Activated CD4-positive, alpha-beta T cell treated with anti-CD3 and anti-CD28 coated beads, Interleukin-2, amount 50 U/mL, for 1 hour (primary cell): ENCODE measurements at places on chromosomes 5 and 9.

- DNase-seq, result no peak
These were observed 178.3 kb upstream of the FBXL17 start for GRCh38 chr5:108560166-108560565.

DNA sequence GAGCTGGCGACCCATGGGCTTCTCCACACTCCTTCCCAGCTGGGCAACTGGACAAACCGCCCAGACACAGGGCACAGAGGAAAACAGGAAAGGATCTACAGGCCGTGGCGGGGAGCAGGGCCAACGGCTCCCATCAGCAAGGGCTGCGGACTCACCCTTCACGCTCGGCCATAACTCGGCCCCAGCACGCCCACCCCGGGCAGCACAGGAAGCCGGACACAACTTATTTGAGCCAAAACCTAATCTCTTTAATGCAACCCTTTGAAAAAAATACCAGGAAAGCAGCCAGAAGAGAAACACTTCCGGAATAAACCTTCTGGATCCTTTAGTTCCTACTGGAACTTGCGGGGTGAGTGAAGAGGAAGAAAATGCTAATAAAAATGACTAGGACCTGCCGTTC lies 59.9 kb downstream of the VAV2 start:
- DNase-seq, result no peak

GRCh38 chr9:84567805-84568204 lies 101.7 kb upstream of the NTRK2 start:
- no peak for DNase-seq

- DNase-seq, result no peak
These were observed 27.9 kb downstream of the LYRM7 start for GRCh38 chr5:131198625-131199024.

- DNase-seq, result no peak
These were observed 8.0 kb downstream of the SLC27A6 start for GRCh38 chr5:128973244-128973643.

- peak; percentile 60 for DNase-seq
These were observed 745 bp downstream of the GADD45G start for GRCh38 chr9:89605465-89606048.

- no peak for DNase-seq
These were observed 13.6 kb downstream of the FNBP1 start for GRCh38 chr9:130029223-130029973.

- DNase-seq, result no peak
These were observed 84.0 kb downstream of the RGS3 start for GRCh38 chr9:113547501-113547900.

- no peak for DNase-seq
These were observed 2.5 kb downstream of the FRMD3 start for GRCh38 chr9:83535736-83536135.

GRCh38 chr9:118896324-118897000 lies 472.8 kb downstream of the BRINP1 start:
- DNase-seq, result no peak

DNA sequence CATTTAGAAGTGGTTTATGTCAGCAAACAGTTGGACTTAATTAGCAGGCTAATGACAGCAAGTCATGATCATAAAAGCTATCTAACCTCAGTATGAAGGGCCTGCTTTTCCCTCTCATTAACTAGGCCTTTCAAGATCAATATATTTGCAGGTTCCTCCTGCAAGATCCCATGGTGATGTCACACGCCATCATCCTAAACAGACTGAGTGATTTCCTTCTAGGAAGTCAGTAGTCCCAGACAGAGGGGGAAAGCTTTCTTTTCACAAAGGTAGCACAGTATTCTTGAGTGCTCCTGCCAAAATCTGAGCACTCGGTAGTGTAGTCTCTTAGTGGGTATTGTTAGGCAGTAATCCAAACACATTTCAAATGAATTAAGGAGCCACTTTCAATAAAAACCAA lies 52.5 kb downstream of the UIMC1 start:
- DNase-seq, result no peak

DNA sequence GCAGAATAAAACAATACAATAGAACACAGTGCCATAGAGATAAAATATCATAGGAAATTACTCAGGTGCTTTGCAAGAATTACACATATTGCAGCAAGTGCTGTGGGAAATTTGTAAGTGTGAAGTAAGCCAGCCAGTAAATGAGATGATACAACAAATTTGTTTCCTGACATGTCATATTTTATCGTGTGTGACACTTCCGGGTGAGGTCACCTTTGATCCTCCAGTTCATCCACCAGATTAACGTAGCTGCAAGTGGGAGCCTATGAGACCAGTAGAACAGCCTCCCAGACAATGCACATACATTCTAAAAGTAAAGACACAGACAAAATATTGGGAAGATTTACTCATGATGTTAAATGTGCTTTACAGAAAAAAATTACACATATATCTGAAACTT lies 72.2 kb downstream of the PRDM9 start:
- no peak for DNase-seq

- DNase-seq, result no peak
These were observed 219.8 kb downstream of the SLIT3 start for GRCh38 chr5:169081000-169081724.

DNA sequence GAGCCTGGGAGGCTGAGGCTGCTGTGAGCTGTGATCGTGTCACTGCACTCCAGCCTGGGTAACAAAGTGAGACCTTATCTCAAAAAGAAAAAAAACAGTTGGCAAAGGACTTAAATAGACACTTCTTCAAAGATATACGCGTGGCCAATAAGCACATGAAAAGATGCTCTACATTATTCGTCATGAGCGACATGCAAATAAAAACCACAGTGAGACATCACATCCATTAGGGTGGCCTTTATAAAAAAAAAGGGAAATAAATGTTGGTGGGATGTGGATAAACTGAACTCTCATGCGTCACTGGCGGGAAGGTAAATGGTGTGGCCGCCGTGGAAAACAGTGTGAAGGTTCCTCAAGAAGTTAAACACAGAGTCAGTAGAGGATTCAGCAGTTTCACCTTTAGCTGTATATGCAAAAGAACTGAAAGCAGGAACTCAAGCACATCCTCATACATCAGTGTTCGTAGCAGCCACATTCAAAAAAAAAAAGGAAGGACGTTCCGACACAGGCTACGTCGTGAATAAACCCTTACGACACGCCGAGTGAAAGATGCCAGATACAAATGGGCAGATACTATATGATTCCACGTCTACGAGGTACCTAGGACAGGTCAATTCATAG lies 24.5 kb upstream of the NRARP start:
- no peak for DNase-seq

DNA sequence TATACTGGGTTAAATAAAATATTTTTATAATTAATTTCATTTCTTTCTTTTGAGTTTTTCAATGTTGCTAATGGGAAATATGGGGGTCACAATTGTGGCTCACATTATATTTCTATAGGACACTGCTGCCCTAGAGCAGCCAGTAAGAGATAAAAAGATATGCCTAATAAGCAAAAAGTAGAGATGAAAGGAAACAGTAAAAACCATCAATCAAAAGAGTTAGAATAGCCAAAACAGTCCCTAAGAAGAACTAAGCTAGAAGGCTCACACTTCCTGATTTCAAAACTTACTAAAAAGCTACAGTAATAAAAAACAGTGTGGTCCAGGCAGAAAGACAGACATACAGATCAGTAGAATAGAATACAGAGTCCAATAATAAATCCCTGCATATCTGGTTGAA lies 104.4 kb downstream of the FANCC start:
- no peak for DNase-seq

- DNase-seq, result no peak
These were observed 7.4 kb upstream of the ADCY2 start for GRCh38 chr5:7388553-7388952.
